ENCODE measurements at places on chromosomes 7 and 10. TPM values are rescaled to one million over a fixed set of nuclear protein-coding genes. Genes with fewer than 3 reads are reported as not detected.

TMEM176A gene
- not detected for total RNA-seq

DNA sequence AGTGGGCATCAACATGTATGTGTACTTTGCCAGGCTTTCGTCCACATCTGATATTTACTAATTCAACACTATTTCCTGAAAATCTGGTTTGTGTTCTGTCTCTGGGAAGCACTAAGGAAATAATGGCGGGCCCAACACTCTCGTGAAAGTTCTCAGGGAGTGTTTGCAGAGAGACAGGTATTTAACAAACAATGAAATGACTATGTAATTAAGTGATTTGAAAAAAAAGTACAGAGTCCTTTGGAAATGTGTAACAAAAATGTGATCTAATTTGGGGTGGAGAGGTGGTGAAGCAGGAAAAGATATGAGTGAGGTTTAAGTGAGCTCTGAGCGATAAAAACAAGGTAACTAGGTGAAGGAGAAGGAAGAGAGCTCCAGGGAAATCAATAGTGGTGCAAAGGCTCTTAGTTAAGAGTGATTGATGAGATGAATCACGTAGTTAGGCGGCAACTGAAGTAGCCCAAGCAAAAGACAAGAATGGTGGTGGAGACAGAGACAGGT is 95.3 kb upstream of the DNAJB12 start:
- H3K27ac ChIP-seq, result no peak overlapping the region
- no peaks in the 10 kb centered on the region for H3K36me3 ChIP-seq
- no peaks in the 10 kb centered on the region for H3K27me3 ChIP-seq
- H3K4me3 ChIP-seq, result no peak overlapping the region

GRCh38 chr7:778271-778967 is 51.3 kb upstream of the PRKAR1B start:
- peaks cover 9% of the 10 kb centered on the region for H3K36me3 ChIP-seq
- no peak for DNase-seq
- no peaks in the 10 kb centered on the region for H3K27me3 ChIP-seq
- no peak overlapping the region for H3K4me3 ChIP-seq
- H3K27ac ChIP-seq, result no peak overlapping the region
- H3K4me1 ChIP-seq, result no peaks in the 10 kb centered on the region

AS3MT gene
- 0.60 TPM for total RNA-seq

- H3K27ac ChIP-seq, result no peak overlapping the region
- DNase-seq, result no peak
- peaks cover 2% of the 10 kb centered on the region for H3K36me3 ChIP-seq
- no peaks in the 10 kb centered on the region for H3K27me3 ChIP-seq
- no peaks in the 10 kb centered on the region for H3K4me1 ChIP-seq
These were observed 29.0 kb downstream of the IQCE start for GRCh38 chr7:2587778-2588177.

CACNA2D1 gene
- not detected for total RNA-seq

ATRNL1 gene
- 0.12 TPM for total RNA-seq

- peaks cover 30% of the 10 kb centered on the region for H3K36me3 ChIP-seq
- H3K4me3 ChIP-seq, result no peak overlapping the region
- H3K4me1 ChIP-seq, result peaks cover 3% of the 10 kb centered on the region
- H3K27ac ChIP-seq, result no peak overlapping the region
- no peaks in the 10 kb centered on the region for H3K27me3 ChIP-seq
- DNase-seq, result no peak
These were observed 17.0 kb downstream of the IL15RA start for GRCh38 chr10:5960070-5960972.

PHKG1 gene
- 1.0 TPM for total RNA-seq

- DNase-seq, result no peak
- no peak overlapping the region for H3K4me3 ChIP-seq
- no peaks in the 10 kb centered on the region for H3K27me3 ChIP-seq
- H3K4me1 ChIP-seq, result no peaks in the 10 kb centered on the region
These were observed 130.6 kb upstream of the BTBD16 start for GRCh38 chr10:122140461-122140902.

DNA sequence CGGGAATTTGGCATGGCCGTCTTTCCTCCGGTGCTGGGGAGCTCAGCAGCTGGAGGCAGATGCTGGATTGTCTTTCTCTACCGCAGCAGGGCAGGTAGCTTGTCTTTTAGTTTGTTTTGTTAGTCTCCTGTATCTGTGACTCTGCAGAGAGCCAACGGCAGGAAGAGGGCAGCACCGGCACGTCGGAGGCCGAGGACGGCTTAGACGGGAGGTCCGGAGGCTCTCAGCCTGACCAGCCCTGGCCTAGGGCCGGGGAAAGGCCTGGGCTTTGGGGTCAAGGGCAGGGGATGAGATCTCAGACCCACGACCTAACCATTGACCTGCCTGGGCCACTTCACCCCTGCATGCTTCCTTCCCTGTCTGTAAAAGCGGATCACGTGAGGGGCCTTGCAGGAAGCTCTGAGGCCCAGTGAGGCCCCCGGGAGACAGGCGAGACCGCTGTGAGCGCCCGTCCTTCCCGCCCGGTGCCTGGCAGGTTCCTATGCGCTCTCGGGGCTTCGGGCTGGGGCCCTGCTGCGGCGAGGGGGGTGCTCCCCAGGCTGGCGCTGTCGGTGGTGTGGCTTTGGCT is 72.7 kb downstream of the LHPP start:
- H3K27me3 ChIP-seq, result no peaks in the 10 kb centered on the region
- H3K4me1 ChIP-seq, result peaks cover 4% of the 10 kb centered on the region
- H3K36me3 ChIP-seq, result no peaks in the 10 kb centered on the region
- peak; percentile 46 for DNase-seq
- H3K27ac ChIP-seq, result no peak overlapping the region

TAS2R41 gene
- total RNA-seq, result not detected

DNA sequence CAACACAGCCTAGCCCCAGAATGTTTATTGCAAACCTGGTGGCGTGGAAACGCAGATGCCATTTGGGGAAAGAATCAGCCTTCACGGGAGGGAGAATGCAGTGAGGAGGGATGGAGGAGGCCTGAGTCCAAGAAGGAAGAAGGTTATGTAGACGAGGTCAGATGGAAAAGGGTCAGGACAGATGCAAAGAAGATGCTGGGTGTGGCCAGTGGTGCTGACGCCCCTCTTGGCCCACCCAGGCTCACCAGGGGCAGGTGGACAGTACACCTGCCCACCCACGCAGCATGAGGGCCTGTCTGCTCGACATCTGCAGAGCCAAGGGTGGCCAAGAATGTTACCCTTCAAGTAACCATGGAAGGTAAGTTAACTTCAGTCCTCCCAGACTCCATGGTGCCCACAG is 40.5 kb downstream of the OAT start:
- no peak overlapping the region for H3K27ac ChIP-seq
- H3K4me1 ChIP-seq, result no peaks in the 10 kb centered on the region
- no peak overlapping the region for H3K4me3 ChIP-seq
- H3K27me3 ChIP-seq, result peaks cover 25% of the 10 kb centered on the region
- H3K36me3 ChIP-seq, result no peaks in the 10 kb centered on the region

- no peaks in the 10 kb centered on the region for H3K36me3 ChIP-seq
- H3K27me3 ChIP-seq, result no peaks in the 10 kb centered on the region
- no peak overlapping the region for H3K27ac ChIP-seq
- DNase-seq, result no peak
These were observed 124.8 kb downstream of the LHFPL3 start for GRCh38 chr7:104453190-104453589.

DNA sequence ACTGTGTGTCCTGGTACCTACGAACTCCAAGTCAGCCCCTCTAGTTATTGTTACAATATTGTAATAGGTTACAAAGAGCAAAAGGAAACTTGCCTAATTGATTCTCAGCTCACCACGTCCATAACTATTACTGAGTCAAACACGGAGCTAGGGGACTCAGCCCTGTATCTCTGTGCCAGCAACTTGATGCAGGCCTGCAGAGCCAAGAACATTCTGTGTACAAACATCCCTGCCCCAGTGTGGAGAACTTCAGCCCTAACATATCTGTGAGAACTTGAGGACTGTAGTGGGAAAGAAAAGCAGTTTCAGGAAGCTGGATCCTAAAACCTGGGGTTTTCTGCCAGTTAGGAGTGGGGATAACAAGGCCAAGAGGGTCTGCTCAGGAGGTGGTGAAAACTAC is 114.9 kb upstream of the PRSS58 start:
- H3K36me3 ChIP-seq, result no peaks in the 10 kb centered on the region
- H3K27me3 ChIP-seq, result peaks cover 21% of the 10 kb centered on the region
- H3K4me3 ChIP-seq, result no peak overlapping the region
- no peaks in the 10 kb centered on the region for H3K4me1 ChIP-seq
- H3K27ac ChIP-seq, result no peak overlapping the region

- no peak for DNase-seq
- no peak overlapping the region for H3K27ac ChIP-seq
- no peaks in the 10 kb centered on the region for H3K4me1 ChIP-seq
- H3K4me3 ChIP-seq, result no peak overlapping the region
- H3K27me3 ChIP-seq, result no peaks in the 10 kb centered on the region
- H3K36me3 ChIP-seq, result no peaks in the 10 kb centered on the region
These were observed 137.5 kb downstream of the IMMP2L start for GRCh38 chr7:111424768-111425167.

DNA sequence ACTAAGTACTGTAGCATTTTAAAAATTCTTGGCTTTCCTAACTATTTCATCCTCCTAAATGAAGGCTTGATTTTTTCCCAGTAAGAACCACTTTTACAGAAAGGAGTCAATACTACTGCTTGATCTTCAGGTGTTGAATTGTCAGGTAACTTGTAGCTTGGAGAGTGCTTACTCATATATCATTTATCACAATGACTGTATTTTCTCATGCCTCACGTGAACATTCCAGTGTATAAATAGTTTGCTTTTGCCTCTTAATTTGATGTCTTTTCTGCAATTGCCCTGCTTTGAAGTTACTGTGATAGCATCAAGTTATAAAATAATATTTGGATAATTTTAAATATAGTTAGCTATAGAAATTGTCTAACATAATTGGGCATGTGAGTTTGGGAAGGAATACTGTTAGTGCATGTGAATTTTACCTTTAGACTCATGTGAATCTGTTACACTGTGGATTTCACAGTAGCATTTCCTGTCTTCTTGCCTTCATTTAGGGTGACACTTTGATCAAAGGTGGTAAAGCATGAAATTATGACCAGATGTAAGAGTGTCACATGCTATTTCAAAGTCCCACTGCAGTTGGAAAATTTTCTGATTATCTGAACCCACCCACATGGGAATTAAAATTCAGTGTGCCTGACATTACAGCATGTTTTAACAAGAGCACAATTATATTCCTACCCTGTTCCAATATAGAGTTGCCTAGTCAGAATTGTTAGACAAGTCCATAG is 962.8 kb downstream of the DNAJB9 start:
- H3K27ac ChIP-seq, result no peak overlapping the region
- no peaks in the 10 kb centered on the region for H3K36me3 ChIP-seq
- H3K4me3 ChIP-seq, result no peak overlapping the region
- H3K4me1 ChIP-seq, result no peaks in the 10 kb centered on the region

GRCh38 chr7:114656466-114656865 is 241.9 kb downstream of the FOXP2 start:
- H3K4me3 ChIP-seq, result no peak overlapping the region
- no peaks in the 10 kb centered on the region for H3K36me3 ChIP-seq
- no peaks in the 10 kb centered on the region for H3K4me1 ChIP-seq
- H3K27ac ChIP-seq, result no peak overlapping the region

GRCh38 chr10:50561816-50562215 is 61.9 kb downstream of the SGMS1 start:
- DNase-seq, result no peak
- peaks cover 2% of the 10 kb centered on the region for H3K4me1 ChIP-seq
- no peak overlapping the region for H3K4me3 ChIP-seq
- no peaks in the 10 kb centered on the region for H3K27me3 ChIP-seq
- no peak overlapping the region for H3K27ac ChIP-seq

DNA sequence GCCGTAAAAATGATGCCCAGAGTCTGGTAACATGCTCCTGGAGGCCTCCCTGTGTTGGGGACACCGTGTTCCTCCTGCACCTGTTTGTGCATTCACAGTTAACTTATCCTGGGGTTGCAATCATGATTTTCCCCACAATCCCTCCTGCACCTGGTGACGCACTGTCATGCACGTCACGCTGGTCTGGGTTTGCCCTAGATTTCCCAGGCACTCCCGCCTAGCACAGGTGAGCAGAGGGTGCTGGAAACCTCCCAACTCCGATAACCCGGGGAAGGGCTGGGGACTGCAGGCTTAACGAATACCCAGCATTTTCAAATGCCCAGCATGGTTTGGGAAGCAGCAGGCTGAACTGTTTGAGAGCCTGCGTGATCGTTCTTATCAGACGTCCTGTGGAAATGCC is 427.1 kb downstream of the TCERG1L start:
- no peak for DNase-seq
- no peak overlapping the region for H3K4me3 ChIP-seq

TDRD1 gene
- total RNA-seq, result 0.10 TPM

WEE2 gene
- not detected for total RNA-seq

DNA sequence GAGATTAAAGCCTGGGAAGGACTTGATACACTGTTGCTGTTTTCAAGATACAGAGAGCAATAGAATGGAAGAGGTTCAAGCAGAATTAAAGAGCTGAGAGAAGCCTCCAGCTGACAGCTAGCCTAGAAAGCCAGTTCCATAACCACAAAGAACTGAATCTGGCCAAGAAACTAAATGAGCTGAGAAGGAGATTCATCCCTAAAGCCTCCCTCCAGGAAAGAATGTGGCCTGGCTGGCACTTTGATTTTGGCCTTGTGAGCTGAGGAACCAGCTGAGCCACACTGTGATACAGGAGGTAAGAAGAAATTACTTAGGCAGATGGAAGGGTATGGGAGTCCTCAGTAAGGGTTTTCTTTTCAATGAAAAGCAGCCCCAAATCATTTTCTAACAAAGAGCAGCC is 324.1 kb downstream of the PHF14 start:
- H3K4me3 ChIP-seq, result no peak overlapping the region
- DNase-seq, result no peak
- H3K27me3 ChIP-seq, result no peaks in the 10 kb centered on the region
- H3K4me1 ChIP-seq, result no peaks in the 10 kb centered on the region

DNA sequence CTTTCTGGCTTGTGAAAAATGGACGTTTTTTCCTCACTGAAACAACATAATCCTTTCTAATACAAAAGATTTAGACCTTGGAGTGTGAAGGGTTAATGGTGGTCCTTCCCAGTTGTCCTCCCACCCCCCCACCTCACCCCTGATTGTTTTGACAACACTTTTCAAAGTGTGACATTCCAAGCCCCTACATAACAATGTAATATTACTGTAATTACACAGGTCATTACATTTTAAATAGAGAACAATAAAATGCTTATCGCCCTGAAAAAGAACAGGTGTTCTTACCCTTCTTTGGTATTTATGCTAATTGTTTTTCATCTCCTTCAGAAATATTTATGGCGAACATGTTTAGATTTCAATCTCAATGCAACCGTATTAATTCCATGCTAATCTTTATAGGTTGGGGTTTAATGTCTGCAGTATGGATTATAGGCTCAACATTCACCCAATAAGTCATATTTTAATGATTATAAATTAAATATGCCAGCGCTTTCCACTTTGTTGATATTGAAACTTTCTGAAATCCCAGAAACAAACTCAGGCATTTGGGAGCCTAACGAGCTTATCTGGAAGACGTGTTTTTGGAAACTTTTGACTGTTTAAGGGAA is 5.0 kb downstream of the TCF7L2 start:
- DNase-seq, result no peak
- H3K4me1 ChIP-seq, result peaks cover 12% of the 10 kb centered on the region
- no peak overlapping the region for H3K27ac ChIP-seq
- H3K4me3 ChIP-seq, result no peak overlapping the region
- H3K36me3 ChIP-seq, result peaks cover 1% of the 10 kb centered on the region

DNA sequence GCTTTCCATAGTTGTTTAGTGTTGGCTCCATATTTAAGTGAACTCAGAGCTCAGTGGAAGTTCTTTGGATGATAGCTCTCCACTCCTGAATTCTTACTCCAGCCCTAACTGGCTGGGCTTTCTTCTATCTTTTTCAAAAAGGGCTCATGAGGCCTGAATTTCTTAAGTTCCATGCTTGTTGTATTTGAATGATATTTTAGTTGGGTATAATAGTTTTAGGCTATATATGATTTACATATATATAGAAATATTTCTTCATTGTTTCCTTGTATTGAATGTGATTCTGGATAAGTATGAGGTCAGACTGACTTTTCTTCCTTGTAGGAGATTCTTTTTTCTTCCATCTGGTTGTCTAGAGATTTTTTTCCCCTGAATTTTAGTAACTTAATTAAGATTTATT is 843.5 kb downstream of the LRMDA start:
- no peak for DNase-seq
- H3K4me1 ChIP-seq, result no peaks in the 10 kb centered on the region
- no peaks in the 10 kb centered on the region for H3K36me3 ChIP-seq
- H3K27me3 ChIP-seq, result no peaks in the 10 kb centered on the region
